ENCODE measurements at places on chromosomes 7 and 10.
A peak's percentile ranks its signal among the peaks of the same experiment; 100 is the strongest.

- no peak for DNase-seq
Measured at GRCh38 chr7:36283711-36284130, 105.9 kb upstream of the ANLN start.

DNA sequence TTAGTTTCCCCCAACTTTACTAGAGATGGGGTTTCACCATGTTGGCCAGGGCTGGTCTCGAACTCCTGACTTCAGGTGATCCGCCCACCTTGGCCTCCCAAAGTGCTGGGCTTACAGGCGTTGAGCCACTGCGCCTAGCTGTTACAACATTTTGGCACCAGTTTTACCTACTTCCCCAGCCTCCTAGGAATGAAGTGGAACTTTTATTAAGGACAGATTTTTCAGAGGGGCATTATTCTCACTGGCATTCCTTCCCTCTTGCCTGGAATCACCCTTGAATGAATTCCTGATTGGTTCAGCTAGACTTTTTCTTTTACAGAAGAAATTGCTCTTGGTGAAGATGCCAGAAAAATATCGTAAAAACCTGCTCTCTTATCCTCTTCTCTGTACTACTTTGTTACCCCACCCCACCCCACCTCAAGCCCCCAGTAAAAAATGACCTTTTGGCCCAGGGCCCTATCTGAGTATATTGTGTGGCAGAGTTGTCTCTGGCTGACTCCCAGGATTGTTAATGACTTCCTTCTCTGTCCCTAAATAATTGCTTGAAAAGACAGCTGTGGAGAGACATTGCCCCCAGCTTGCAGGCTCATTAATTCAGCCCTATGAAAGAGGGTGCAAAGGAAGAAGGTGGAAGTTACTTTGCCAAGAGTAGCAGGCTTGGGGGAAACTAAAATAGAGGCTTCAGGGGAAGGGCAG, 189.6 kb downstream of the AUTS2 start:
- no peak for DNase-seq

- DNase-seq: no peak
Measured at GRCh38 chr10:121796342-121796741, 131.5 kb downstream of the ATE1 start.

GRCh38 chr7:55044791-55045190, 26.0 kb downstream of the EGFR start:
- DNase-seq: no peak

DNA sequence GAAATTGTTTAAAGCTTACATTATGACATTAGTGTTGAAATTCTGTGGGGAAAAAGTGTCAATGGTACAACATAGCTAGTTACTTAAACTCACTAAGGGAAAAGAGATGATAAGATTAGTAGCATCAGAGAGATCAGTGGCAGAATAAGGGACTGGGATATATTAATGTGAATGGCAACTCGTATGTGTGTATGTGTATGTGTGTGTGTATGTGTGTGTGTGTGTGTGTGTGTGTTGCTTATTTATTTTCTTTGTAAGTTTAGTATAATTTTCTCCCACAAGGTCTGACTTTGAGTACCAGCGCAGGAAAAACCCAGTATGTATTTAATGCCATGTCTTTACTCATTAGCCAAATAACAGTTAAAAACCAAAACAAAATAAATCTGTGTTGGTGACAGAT, 256.1 kb downstream of the ARHGAP21 start:
- DNase-seq: no peak

GRCh38 chr7:138864667-138865066, 66.7 kb upstream of the ATP6V0A4 start:
- DNase-seq: no peak

DNA sequence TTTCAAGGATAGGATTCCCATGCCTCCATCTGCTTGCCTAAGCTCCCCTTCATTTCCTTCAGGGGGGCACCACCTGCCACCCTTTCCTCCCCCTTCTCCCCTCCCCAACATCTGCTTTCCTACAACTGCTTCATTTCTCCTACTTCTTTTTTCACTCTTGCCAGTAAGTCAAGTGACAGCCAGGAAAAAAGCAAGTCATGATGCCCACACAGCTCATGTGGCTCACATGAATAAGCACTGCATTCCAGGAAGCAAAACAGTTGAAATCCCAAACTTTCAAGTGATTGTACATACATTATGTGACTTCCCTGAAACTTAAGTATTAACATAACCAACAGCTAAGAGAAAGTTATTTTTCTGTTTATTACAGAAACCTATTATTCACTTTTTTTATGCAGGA, 78.6 kb downstream of the TNS3 start:
- no peak for DNase-seq

GRCh38 chr10:12783293-12783692, 218.2 kb downstream of the CCDC3 start:
- DNase-seq: no peak

GRCh38 chr10:8269976-8270375, 215.5 kb downstream of the GATA3 start:
- no peak for DNase-seq

DNA sequence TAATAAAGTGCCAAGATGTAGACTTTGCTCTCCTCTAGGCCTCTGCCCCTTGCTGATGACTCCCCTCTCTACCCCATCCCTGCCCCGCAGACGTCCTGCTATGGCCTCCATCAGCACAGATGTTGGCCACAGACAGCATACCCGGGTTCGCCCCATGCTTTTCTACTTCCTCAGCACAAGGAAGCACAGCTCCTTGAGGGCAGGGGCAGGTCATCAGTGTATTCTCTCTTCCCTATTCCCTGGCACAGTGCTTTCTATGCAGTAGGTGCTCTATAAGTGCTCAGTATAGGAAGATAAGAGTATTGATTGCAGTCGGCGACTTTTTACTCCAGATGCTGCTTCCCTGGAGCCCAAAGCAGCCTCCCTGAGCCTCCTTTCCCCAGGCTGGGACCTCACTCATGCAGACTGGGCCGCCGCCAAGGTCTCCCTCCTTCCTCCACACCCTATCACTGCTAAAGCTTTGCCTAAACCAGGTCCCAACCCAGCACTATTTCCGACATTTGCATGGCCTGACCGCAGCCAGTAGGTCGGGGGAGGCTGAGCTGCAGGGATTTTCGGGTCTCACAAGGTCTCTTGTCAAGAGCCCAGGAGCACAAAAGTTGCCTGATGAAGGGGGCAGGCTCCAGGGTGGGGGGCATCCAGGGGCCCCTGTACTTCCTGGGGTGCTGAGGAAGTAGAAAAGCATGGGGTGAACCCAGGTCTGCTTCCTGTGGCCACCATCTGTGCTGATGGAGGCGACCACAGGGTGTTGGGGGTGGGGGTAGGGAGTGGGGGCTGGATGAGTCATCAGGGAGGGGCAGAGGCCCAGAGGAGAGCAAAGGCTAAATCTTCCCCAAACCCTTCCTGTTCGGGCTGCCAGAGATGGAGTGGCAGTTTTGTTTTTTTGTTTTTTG, 8.0 kb downstream of the CALHM3 start:
- DNase-seq: peak; percentile 55

DNA sequence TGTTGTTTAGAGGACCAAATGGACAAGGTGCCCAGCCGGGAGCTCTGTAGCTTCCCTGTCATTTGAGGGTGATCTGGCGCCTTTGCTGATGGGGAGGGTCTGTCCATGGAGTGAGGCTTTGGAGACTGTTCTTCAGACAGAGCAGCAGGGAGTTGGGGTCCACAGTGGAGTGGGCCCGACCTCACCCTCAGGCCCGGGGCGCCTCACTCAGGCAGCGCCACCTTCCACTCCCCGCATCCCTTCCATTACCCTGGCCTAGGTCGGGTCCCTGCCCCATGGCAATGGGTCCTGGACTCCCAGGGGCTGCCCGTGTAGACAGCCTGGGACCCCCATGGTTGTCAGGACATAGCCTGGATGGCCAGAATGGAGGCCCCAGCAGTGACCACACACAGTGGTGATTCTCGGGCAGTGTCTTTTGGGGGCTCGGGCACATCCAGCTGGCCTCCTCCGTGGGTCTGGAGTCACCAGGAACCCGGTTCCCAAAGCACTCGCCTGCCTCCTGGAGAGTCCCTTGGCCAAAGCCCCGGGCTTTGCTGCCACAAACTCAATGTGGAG, 38.5 kb downstream of the TCERG1L start:
- DNase-seq: no peak

GRCh38 chr10:130232166-130233034, 96.2 kb downstream of the GLRX3 start:
- no peak for DNase-seq

DNA sequence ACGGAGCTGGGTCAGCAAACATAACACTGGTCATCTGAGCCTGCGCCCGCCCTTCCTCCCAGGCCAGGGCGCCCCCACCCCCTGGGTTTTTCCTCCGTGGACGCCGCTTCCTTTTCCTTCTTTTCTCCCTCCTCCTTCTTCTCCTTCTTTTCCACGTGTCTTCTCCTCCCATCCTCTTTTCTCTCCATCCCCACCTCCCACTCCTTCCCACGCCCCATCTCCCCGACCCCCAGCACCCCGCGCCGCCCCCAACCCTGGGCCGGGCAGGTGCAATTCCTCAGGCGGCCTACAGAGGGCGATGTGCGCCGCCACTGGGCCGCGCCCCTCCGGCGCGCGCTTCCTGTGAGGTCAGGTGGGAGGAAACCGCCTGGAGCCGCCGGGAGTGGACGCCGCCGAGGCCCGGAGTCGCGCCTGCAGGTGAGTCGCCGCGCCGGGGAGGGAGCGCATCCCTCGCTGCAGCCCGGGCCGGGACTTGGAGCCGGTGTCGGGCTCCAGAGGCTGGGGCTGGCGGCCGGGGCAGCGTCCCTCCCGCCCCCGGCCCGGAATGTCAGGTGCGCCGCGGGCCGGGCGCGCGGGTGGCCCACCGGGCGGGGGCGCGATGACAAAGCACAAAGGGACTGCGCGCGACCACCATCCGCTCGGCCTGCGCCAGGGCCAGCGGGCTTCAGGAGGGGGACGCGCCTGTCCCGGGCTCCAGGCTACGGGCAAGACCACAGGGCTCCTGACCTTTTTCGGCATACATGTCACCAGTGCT, at the start of gene FAM241B:
Gene FAM241B, plus strand, starts transcription at position 351 of the 754 bp plus-strand sequence. CDS start 1,497 bp downstream, outside the sequence.
- peak; percentile 62 for DNase-seq

GRCh38 chr10:47048526-47048905, 137.3 kb downstream of the PTPN20 start:
- DNase-seq: no peak
